ENCODE measurements at places on chromosomes 11 and 22. TPM values are rescaled to one million over a fixed set of nuclear protein-coding genes. Genes with fewer than 3 reads are reported as not detected.

The PIM3 gene
- 15.2 TPM for total RNA-seq

The OR2D2 gene
- 1.4 TPM for total RNA-seq

The CTNND1 gene
- total RNA-seq, result 123 TPM

The ART1 gene
- not detected for total RNA-seq

The ROBO4 gene
- total RNA-seq, result 8.1 TPM

The HEPHL1 gene
- total RNA-seq, result not detected

The BID gene
- total RNA-seq, result 25.4 TPM

The HTR3A gene
- total RNA-seq, result 0.23 TPM

The AASDHPPT gene
- 240 TPM for total RNA-seq

The ST14 gene
- total RNA-seq, result 0.46 TPM

The MS4A6A gene
- total RNA-seq, result 2.5 TPM

The OR8D1 gene
- not detected for total RNA-seq

The SCUBE2 gene
- total RNA-seq, result 12.5 TPM

The NLRP6 gene
- not detected for total RNA-seq

The DLG2 gene
- total RNA-seq, result 158 TPM

The OR51I1 gene
- not detected for total RNA-seq

The BAIAP2L2 gene
- 0.69 TPM for total RNA-seq

The MTCH2 gene
- 98.7 TPM for total RNA-seq

The KRTAP5-1 gene
- total RNA-seq, result not detected

The NPAS4 gene
- 1.6 TPM for total RNA-seq

The NUDT8 gene
- 1.4 TPM for total RNA-seq

The LAMTOR1 gene
- total RNA-seq, result 60.0 TPM

The GGA1 gene
- 37.6 TPM for total RNA-seq

The PACSIN3 gene
- 3.5 TPM for total RNA-seq

The TMEM184B gene
- 21.0 TPM for total RNA-seq

The C11orf98 gene
- 24.7 TPM for total RNA-seq

The OR52I1 gene
- total RNA-seq, result not detected

The HOATZ gene
- 7.2 TPM for total RNA-seq

The CRYBB2 gene
- total RNA-seq, result not detected

The OR51B4 gene
- not detected for total RNA-seq

The FAM180B gene
- not detected for total RNA-seq

The KCNE3 gene
- total RNA-seq, result 3.7 TPM

The CNGA4 gene
- total RNA-seq, result 0.23 TPM

The TUB gene
- 138 TPM for total RNA-seq

The IRF7 gene
- total RNA-seq, result 3.9 TPM

The CDC42BPG gene
- 2.1 TPM for total RNA-seq

The CRACR2B gene
- 2.8 TPM for total RNA-seq

The MYOD1 gene
- total RNA-seq, result not detected

The TBX10 gene
- not detected for total RNA-seq

All from diencephalon (tissue), 1 donor.